Effector CD4-positive, alpha-beta T cell (primary cell): ENCODE measurements at places on chromosomes 4 and X.
A peak's percentile ranks its signal among the peaks of the same experiment; 100 is the strongest.

DNA sequence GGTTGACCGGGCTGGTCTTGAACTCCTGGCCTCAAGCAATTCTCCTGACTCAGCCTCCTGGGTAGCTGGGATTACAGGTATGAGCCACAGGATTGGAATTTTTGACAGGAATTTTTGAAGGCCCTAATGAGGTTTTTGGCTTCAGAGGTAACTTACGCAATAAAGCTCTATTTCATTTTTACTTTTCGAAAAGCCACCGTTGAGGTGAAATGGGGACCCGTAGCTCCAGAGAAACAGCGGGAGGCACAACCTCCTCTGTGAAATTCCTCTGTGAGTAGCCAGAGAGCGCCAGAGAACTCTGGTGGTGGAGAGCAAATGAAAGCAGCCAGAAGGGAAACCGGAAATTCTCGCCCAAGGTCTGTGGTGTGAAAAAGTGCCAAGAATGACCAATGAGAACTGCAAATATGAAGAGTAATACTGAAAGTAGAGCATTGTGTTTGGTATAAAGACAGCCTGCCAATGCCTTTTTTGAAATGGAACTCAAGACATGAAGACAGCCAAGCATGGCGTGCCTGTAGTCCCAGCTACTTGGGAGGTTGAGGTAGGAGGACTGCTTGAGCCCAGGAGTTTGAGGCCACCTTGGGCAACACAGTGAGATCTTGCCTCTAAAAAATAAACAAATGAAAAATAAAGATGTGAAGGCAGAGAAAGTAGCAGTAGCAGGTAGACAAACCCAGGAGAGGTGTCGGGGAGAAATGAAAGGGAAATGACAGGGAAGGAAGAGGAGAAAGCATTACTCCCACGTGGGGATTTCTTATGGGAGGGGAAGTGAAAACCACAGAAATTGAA is 33.0 kb upstream of the TMEM131L start:
- DNase-seq, result peak; percentile 49

DNA sequence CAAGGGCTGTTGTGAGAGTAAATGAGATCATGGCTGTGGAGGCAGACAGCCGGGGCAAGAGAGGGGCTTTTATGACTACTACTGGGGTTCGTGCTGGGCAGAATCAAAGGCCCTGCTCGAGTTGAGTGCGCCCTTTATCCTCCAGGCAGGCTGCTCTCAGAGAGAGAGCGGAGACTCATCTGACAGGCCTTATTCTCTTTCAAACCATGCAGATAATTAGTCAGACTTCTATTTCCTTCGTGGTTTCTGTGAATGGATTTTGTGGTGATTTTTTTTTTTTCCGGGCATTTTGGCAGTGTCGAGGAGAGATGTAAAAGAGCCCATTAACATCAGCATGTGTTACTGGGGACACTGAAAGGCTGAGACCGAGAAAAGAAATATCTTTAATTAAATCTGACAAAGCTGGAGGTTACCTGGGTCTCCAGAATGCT is 73.6 kb downstream of the MED28 start:
- no peak for DNase-seq

- DNase-seq, result no peak
These were observed 9.6 kb upstream of the INTU start for GRCh38 chr4:127622921-127623796.

DNA sequence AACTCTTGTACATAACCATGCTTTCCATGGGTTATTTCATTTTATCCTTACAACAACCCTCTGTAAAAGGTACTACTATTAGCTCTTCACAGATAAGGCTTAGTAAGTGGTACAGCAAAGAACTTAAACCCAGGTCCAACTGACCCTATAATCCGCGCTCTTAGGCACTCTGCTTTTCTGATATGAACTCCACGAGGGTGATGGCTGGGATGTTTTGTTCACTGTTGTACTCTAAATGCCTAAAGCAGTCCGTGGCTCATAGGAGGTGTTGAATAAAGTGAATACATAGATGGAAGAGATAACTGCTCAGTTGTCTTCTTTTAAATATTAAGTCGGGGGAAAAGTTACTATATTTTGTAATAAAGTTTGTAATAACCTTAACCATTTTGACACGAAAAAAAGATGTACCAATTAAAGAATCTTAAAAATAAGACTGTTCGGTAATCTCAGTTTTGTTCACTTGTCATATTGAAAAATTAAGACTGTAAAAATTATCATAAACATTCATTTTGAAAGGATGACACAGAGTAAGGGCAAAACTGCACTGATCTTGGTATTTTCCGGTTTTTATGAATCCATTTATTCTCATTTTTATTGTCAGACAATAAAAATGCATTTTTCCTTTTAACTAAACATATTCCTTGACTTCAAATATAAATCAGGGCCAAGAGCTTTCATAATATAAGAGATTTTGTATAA is 166.5 kb downstream of the FBXW7 start:
- DNase-seq, result no peak

- DNase-seq, result no peak
These were observed 4.9 kb downstream of the HUWE1 start for GRCh38 chrX:53681661-53682060.

DNA sequence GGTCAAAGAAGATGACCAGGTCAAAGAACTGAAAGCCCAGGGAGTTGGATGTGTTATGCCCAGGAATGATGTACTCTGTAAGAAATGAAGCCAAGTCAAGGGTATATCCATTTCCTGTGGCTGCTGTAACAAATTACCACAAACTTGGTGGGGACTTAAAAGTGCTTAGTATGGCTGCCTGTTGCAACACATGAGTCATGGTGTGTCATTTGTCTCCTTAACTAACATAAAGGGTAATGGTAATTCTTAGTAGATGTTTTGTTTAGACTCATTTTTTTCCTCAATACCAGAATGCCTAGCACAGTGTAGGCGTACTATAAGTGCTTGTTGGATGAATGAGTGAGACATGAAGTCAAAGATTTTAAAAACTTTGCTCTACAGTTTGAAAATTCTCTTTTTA is 45.7 kb downstream of the SYTL5 start:
- DNase-seq, result no peak

GRCh38 chr4:85209161-85209560 is 242.7 kb upstream of the WDFY3 start:
- DNase-seq, result no peak

DNA sequence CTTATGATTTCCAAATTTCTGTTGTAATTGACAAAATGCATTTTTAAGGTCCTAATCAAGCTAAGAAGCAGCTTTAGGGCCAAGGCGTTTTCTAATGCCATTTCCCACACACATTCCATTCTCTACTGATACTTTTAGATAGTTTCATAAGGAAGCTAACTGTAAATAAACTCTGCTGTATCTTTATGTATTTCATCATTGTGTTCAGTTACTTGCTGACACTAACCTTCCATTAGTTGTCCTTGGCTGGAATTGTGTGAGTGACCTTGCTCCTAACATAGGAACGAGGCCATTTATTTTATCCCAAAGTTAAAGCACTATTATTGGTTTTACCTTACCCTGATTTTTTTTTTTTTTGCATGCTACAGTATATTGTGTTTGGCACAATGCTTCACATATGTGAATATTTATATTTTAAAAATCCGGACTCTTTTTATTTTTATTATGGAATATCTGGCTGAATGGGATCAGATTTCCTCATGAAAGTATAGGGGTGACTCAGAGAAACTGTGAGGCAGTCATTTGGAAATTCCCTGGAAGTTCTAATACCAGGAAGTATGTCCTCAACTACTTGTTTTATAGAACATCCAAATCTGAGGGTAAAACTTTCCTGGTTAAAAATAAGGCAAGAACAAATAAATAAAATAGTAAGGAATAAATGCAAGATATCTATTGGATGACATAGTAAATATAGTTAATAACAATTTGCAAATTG is 62.7 kb upstream of the SORBS2 start:
- no peak for DNase-seq

- no peak for DNase-seq
These were observed 23.8 kb downstream of the ENPP6 start for GRCh38 chr4:184193556-184194525.

DNA sequence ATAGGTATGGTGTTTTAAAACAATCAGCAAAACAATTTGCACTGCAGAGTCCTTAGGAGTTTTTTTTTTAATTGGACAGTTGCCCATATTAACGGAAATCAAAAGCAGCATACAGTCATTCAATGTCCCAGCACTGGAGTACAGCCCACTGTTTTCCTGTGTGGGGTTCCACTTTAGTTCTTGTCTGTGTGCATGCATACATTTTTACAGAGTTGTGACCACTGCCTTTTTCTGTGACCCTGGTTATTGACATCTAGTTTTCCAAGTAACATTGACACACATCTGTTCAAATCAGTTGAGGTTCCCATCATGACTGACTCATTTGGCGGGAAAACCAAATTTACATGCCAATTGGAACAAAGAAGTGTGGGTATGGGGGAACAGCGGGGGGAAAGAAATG is 83.3 kb downstream of the HPRT1 start:
- no peak for DNase-seq

GRCh38 chr4:36037127-36037526 is 207.2 kb downstream of the ARAP2 start:
- DNase-seq, result no peak

GRCh38 chrX:112043997-112044396 is 38.6 kb downstream of the TRPC5 start:
- DNase-seq, result no peak

DNA sequence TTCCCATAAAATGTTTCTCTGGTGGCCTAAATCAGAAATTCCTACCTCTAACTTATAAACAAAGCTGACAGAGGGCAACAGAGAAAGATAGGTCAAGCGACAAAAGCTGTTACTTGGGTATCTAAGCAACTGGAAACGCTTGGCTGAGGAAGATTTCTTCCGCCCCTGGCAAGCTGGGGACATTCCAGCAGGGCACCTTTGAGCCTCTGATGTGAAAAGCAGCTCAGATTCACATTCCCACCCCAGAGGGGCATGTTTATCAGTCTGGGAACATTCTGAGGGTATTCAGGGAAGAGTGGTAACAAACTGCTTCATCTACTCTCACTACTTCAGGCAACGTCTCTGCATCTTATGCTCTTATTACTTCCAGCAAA is 3.5 kb upstream of the CDS1 start:
- DNase-seq, result no peak

GRCh38 chr4:12724510-12724909 is 759.6 kb downstream of the RAB28 start:
- DNase-seq, result no peak

GRCh38 chr4:148431401-148431800 is 10.8 kb downstream of the NR3C2 start:
- no peak for DNase-seq

DNA sequence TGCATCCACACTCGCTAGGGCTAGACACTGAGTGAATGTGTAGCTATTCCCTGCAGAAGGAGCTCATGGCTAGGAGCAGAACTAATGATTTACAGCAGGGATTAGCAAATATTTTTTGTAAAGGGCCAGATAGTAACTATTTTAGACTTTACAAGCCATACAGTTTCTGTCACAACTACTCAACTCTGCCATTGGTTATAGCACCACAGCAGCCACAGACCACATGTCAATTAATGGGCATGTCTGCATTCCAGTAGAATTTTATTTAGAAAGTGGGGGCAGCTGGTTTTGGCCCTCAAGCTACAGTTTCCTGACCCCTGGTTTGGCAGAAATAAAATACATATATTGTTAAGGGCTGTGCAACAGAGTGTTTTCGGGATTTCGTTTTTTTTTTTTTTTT is 192.6 kb downstream of the FRMPD4 start:
- DNase-seq, result no peak

- no peak for DNase-seq
These were observed 17.6 kb upstream of the CCNI start for GRCh38 chr4:77093401-77093800.

- peak; percentile 64 for DNase-seq
These were observed 29.5 kb downstream of the MSL3 start for GRCh38 chrX:11787564-11787963.

DNA sequence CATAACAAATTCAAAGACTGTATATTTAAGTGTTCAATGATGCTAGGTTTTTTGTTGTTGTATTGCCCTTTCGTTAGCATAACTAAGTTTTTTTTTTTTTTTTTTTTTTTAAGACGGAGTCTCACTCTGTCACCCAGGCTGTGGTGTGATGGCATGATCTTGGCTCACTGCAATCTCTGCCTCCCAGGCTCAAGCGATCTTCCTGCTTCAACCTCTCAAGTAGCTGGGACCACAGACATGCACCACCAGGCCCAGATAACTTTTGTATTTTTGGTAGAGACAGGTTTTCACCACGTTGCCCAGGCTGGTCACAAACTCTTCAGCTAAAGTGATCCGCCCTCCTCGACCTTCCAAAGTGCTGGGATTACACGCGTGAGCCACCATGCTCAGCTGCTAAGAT is 7.0 kb downstream of the SH3BGRL start:
- no peak for DNase-seq

DNA sequence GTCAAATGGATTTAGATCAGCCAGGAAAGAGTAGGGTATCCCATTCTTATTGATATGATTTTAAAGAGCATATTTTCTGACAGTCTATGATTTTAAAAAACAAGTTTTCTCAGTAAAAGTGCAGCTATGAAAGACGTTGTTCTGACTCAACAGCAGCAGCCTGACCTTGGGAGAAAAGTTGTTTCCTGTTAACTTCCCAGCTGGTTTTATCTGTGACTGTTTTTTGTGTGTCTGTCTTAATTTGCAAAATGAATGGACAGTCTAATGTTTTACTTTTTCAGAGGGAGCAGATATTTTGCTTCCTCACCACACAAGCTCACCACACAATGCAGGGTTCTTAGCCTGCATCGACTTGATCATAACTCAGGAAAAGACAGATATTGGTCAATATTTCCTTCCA is 764 bp upstream of the MTHFD2L start:
- no peak for DNase-seq

DNA sequence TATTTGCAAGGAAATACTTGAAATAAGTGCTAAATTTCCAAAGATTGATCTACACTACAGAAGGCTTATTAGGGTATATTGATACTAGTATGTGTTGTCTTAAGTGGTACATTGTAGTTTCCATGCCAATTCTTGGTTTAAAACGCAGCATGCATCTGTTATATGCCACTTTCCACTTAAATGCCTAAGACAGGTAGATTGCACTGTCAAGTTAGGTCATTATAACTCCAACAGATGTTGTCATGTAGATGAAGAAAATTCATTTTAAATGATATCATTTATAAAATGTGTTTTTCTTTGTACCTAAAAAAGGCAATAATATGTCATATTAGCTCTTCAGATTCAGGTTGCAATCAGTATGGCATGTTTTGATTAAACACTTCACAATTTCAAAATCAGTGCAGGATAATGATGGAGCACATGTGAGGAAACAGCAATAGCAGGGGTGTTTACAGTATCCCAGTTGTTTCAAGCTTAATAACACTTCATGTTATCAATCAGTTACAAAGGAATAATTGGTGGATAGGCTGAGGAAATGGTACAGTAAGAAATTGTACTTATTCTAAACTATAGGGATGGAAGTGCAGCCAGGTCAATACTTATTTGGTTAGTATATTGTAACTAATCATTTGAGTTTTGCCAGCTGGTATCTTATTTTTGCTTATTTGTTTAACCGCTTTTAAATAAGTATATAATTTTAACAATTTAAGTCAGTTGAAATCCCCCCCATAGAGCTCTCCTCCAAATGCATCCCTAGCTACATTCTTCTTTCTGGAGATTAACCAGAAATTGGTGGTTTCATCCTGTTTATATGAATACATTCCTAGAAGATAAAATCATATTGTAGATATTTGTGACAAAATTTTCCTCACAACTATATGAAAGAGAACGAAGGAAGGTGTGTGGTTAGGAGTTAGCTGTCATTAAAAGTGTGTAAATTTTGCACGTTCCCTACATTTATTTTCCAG is 454.4 kb upstream of the ATOH1 start:
- no peak for DNase-seq
